ENCODE measurements at places on chromosomes 11 and 22. TPM values are rescaled to one million over a fixed set of nuclear protein-coding genes. Genes with fewer than 3 reads are reported as not detected.
A peak's percentile ranks its signal among the peaks of the same experiment; 100 is the strongest.

The NDUFA6 gene
- polyA plus RNA-seq = 102 TPM

DNA sequence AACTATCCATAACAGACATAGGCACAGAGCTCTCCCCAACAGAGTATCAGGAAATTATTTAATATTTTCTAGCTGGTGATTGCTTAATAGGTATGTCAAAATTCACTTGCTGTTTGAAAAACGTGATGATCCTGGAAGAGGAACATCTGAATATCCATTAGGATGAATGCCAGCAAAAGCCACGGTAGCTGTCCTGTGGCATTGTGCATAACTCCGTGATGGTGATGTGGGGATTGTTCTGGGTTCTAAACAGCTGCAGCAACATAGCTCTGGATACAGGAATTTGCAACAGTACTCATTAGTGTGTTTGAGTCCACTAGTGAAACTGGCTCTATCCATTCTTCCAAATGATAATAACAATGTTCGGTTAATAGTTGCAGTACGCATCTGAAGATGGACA, 78.8 kb downstream of the C11orf65 start:
- DNase-seq = no peak

DNA sequence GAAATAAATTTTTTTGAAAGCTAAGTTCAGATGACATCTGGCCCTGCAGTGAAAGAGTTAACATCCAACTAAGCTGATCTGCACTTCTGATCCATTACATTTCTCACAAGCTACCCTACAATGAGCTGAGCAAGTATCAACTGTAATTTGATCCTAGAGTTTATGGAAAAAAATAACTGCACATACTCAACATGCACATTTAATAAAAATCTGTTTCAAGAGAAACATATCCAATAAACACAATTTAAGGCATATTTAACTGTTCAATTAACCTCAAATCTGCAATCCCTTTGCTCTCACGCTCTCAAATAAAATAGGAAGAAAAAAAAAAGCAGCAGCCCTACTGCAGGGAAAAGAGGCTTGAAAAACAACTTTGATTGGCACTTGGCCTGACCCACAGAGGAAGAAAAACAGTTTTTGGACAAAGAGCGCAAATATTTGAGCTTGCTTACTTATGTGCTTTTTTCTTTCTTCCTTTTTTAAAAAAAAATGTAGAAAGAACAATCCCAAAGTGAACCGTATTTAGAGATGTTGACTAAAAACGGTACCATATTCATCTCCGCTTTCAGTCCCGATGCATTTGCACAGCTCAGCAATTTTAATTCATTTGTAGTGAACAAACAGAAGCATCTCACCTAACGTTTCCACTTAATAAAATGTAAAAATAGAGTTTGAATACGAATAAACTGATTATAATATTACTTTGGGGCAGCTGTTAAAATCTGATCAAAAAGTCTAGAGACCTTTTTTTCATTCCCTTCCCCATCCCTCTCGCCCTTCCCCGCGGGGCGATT, 1.6 kb downstream of the SESN3 start:
- peak; percentile 64 for DNase-seq

GRCh38 chr11:61509043-61510029, 787 bp downstream of the LRRC10B start:
- peak; percentile 87 for DNase-seq

- no peak for DNase-seq
These were observed 43.6 kb upstream of the FTH1 start for GRCh38 chr11:62010935-62011528.

The P4HA3 gene
- polyA plus RNA-seq = 0.56 TPM

The VSIG2 gene
- polyA plus RNA-seq = 9.3 TPM

DNA sequence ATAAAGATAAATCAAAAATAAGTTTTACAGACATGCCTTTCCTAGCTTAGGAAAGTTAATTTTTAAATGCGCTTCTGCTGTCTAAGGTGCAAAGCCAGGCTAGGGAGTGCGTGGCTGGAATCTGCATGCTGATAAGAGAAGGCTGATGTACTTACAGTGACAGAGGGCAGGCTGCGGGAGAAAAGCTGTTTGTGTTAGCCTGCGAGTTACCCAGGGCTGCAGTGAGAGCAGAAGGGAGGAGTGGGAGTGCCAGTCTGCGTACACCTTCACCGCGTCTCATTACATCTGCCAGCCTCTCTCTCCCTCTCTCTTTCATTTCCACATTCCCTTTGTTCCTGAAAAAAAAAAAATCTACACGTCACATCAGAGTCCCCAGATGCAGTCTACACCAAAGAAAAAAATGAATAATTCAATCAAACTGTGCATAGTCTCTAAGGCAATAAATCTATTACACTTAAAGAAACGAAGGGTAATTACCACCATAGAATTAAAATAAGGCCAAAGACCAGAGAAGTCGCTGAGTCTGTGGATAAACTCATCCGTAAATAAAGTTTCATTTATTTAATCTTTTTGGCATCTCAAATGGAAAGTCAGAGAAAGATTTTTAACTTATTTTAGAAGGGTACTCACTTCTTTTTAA, 126.4 kb upstream of the C11orf58 start:
- DNase-seq = peak; percentile 69

DNA sequence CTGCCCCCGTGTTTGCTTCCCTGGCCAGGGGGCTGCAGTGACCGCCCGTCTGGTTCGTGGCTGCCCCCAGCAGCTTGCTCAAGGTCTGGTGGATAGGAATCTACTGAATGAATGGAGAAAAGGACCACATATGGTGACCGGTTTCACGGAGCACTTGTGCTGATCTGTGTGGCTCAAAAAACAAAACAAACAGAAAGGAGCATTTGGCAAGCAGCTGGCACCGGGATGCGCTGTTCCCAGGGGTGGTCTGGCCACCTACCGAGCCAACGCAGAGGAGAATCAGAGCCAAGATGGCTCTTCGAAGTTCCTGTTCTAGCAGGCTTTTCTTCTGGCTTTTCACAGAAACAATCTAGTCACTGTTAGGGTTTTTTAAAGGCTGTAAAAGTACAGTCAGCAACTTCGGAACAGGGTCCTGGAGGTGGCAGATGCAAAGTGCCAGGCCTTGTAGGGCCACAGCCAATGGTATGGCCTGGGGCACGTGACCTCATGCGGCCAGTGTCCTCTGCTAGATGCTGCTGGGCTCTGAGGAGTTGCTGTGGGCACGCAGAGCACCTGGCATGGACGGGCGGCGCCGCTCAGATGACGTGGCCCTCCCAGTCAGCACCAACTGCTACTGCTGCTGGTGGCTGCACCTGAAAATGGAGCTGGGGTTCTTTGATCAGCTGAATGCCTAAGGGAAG, 27.3 kb upstream of the PACSIN2 start:
- no peak for DNase-seq

- no peak for DNase-seq
These were observed at the start of gene MS4A4A for GRCh38 chr11:60280412-60280811. Gene MS4A4A, plus strand, starts transcription at chr11:60280666. Its CDS starts 10 bp downstream, at chr11:60280676.

DNA sequence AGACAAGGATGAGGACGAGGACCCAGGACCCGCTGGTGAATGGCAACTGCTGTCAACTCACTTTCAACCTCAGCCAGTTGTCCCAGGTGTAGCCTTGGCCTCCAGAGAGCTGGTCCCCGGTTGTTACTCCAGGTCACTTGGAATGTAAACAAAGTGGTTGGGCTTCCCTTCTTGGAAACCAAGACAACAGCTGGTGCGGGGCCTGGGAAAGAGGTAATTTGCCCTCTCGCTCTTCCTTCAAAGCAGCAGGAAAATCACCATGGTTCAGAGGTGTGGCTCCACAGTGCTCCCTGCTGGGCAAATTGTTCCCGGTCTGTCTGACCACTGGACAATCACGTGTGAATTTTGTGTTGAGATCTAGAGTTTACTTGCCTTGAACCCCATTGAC, 15.0 kb downstream of the SLC1A2 start:
- no peak for DNase-seq

DNA sequence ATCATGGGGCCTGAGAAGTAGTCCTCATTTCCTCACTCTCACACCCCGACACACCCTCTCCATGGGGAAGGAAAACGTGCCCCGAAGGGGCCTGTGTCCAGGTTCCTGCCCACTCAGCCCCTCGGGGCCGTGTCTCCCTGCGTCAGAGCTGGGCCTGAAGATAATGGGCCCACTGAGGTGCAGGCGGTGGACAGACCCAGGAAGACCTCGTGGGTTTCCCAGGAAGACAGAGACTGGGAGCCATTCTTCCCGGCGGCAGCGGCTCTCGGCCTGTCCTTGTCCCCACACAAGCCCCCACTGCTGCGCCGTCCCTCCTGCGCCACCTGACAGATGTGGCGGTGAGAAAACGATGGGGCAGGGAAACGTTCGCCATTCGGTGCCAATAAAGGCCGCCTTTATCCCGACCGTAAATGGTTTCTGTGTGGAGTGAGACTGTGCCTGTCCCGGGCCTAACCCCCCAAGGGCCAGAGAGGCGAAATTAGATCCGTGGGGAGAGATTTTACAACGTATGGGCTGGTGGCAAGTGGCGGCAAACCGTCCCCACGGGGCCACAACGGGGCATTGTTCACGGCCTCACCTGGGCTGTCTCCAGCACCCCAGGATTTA, 89.0 kb downstream of the CDKN1C start:
- no peak for DNase-seq

The SMTNL1 gene
- polyA plus RNA-seq = 0.17 TPM

The SLC22A9 gene
- polyA plus RNA-seq = not detected

The ATG2A gene
- 24.1 TPM for polyA plus RNA-seq

The OR52E2 gene
- not detected for polyA plus RNA-seq

GRCh38 chr11:83957038-83957900, 671.1 kb upstream of the CCDC90B start:
- DNase-seq = no peak

DNA sequence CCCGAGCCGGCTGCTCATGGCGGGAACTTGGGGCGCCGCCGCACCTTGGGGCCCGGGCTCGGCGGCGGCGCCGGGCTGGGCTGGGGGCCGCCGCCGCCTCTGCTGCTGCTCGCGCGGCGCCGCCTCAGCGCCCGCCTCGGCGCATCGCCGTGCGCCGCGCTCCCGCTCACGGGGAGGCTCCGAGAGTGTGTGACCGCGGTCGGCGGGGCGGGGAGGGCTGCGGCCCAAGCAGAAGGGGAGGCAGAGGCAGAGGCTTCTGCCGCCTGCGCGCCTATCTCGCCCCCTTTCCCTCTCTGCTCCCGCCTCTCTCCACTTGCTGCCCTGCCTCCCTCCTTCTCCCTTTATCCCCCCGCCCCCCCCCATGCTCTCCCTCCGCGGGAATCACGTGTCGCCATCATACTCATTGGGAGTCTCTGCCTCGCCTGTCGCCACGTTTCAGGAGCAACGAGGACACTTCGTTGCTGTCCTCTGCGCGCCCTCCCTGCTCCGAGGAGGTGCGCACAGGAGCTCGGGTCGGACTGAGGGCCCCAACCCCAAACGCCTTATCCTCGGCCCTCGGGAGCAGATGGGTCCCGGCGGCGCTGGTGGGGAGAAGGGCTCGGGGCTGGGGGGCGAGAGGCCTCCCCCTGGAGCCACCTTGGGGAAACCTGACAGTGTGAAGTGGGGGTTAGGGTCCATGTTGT, at the start of gene GUCY1A2:
GUCY1A2 (minus strand) TSS at position 258 of the 683 bp plus-strand sequence. CDS start 421 bp downstream, outside the sequence.
- DNase-seq = peak; percentile 23

GRCh38 chr11:46392421-46393230, 1.1 kb upstream of the CHRM4 start:
- DNase-seq = peak; percentile 86

GRCh38 chr11:131571571-131571970, 201.2 kb downstream of the NTM start:
- DNase-seq = no peak

- DNase-seq = no peak
These were observed 78.2 kb downstream of the FBLN1 start for GRCh38 chr22:45580726-45581381.

DNA sequence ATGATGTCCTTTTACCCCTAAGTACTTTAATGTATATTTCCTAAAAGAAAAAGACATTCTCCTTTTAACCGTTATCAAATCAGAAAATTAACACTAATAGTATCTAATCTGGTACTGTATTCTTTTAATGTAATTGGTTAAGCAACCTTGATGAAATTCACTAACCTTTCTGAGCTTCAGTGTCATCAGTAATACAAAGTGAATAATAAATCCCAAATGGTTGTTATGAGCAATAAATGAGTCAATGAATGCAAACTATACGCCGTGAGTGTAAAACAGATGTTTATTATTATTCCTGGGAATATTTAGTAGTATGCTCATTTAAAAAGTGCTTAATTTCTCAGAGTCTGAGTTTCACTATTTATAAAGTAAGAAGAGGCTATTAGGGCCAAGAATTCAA, 21.5 kb downstream of the UEVLD start:
- DNase-seq = no peak

GRCh38 chr11:11993839-11994238, 14.6 kb downstream of the DKK3 start:
- no peak for DNase-seq

DNA sequence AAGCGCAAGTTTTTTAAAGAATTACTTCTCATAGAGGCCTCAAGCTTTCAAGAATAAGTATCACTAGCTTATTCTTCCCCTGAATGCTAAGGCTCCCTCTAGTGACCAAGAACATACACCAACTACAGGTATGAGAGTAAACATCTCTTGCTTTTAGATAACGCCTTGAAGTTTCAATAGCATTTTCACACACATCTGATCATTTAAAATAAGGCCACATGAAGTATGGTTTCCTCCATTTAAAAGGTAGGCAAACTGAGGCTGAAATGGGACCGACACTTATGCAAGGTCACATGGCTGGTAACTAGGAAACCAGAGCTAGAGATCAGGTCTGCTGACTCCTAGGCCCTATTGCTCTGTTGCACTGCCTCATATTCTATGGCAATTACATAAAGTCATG, 66.5 kb downstream of the CCDC34 start:
- peak; percentile 27 for DNase-seq

The GUCY1A2 gene
- 2.5 TPM for polyA plus RNA-seq

- peak; percentile 28 for DNase-seq
These were observed 41.4 kb downstream of the DKK3 start for GRCh38 chr11:11966826-11967668.

The YPEL1 gene
- 16.3 TPM for polyA plus RNA-seq

DNA sequence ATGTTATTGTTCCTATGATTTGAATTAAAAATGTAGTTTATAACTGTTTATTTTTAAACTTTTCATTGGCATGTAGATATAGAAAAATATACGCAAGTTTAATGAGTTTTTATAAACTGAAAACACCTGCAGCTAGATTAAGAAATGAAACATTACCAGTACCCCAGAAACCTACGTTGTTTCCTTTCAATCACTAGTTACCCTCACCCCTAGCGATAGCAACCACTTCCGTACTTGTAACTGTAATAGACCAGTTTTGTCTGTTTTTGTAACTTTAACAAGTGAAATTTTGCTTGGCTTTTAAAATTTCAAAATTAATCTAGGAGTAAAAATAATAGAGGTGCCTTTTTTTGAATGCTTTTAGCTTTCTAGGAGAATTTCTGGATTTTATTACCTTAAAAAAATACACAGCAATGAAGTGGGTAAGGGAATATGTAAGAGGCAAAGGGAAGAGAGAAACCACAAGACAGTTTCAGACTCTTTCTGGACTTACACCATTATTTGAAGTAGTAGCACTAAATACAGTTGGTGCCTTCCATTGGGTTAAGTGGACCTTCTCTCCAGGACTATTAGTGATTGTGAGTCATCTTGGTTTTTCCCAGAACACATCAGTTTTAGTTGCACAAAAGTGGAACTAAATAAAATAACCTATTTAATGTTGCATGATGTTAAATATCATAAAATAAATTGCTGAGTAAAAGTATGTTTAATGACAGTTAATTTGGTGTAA, 18.7 kb upstream of the NAT10 start:
- no peak for DNase-seq

- no peak for DNase-seq
These were observed 2.5 kb downstream of the MUC6 start for GRCh38 chr11:1034001-1034400.

GRCh38 chr11:43987384-43988039, 45.1 kb downstream of the C11orf96 start:
- DNase-seq = no peak

The PLAAT5 gene
- polyA plus RNA-seq = 0.50 TPM

Data from renal pelvis (tissue), 12 donors.